K562 (cell line): ENCODE measurements at places on chromosomes 11 and 22.

DNA sequence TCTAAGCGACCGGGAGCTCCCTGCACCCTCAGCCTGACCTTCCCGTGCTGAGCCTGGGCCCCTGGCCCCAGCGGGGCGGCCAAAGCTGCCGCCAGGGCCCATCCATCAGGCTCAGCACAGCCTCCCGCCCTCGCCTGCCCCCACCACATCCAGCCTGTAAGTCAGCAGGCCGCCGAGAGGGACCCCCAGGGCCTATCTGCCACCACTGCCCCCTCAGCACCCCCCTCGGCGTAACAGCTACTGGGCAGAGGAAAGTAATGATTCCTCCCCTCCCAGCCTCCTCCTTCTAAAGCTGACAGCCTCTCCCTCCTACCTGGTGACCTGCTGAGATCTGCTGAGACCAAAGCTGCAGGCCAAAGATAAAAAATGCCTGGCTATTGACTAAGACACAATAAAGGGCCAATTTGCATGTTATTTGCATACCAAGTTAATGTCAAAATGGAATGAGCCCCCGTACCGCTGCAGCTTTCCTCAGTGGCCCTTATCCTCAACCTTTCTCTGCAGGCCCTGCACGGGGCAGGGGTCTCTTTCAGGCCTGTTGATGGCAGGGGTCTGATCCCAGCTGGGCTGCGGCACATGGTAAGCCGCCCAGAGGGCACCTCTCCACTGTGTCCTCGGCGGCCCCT lies 51.6 kb downstream of the RPUSD4 start:
- DNase-seq: peak; percentile 71

DNA sequence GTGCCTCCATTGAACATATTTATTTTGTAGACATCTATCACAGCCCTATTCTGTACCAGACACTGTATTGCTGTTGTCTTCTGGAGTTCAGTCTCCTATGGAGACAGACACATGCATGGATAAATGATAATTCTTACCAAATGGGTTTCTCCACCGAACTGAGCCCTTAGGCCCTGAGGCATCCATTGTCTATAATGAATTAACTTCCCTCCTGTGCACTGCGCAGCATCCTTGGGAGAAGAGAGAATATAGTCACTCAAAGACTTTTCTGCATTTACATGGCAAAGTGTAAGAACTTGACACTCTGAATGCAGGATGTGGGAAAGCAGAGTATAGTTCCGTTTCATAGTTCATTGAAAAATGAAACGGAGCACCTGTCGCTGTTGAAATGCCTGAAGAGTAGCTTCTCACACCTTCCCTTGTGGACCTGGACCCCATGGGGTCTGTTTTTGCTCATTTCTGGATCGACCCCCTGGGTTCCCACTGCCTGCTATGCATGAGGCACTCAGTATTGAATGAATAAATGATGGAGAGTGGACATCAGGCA lies 6.2 kb downstream of the ZNRF3 start:
- DNase-seq: no peak

DNA sequence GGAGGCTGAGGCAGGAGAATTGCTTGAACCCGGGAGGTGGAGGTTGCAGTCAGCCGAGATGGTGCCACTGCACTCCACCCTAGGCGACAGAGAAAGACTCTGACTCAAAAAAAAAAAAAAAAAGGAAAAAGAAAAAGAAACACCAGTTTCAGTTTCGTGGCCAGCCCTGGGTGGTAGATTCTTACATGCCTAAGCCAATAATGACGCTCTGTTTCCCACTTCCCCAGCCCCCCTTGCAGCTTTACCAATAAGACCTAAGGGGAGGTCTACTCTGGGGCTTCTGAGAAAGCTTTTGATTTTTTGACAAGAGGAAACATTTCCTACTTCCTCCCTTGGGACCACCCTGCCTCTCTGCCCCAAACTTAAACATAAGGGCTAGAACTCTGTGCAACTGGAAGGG lies 30.0 kb upstream of the PTPRJ start:
- DNase-seq: no peak

- no peak for DNase-seq
Measured at GRCh38 chr11:31687256-31687655, 123.9 kb downstream of the PAX6 start.

GRCh38 chr11:108698844-108699642 lies 34.2 kb downstream of the DDX10 start:
- no peak for DNase-seq

DNA sequence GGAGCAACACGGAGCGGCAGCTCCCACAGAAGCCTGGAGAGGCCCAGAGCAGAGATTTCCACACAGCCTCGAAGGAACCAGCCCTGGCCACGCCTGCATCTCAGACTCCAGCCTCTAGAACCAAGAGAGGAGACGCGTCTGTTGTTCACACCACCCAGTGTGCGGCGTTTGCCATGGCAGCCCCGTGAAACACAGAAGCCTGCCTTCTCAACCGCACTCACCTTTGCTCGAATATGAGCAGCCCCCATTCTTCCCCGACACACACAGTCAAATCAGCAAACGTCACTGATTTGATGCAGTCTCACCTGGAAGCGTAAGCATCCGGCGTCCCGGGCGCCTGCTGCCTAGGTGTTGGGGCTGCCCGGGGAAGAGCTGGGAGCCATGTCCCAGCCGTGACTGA lies 14.2 kb upstream of the TALDO1 start:
- peak; percentile 26 for DNase-seq

DNA sequence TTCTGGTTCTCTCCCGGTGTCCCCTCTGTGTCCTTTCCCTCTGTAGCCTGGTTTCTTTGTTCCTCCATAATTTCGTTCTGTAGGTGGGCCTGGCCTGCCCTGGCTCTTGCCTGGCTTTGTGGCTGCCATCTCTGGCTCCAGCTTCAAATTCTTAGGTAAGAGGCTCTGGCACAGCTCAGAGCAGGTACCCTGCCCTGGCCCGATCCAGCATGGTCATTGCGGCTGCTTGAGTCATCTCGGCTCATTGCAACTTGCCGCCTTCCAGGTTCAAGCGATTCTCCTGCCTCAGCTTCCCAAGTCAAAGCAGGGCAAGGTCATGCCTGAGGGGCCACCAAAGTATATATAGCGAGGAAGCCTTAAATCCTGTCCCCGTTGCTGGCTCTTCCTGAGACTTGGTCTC lies 76.0 kb downstream of the OSBP2 start:
- DNase-seq: no peak

- DNase-seq: no peak
Measured at GRCh38 chr22:40056559-40056958, 61.8 kb downstream of the FAM83F start.
